IPS DF 19.7 (cell line): ENCODE measurements at places on chromosomes 6 and 20.

DNA sequence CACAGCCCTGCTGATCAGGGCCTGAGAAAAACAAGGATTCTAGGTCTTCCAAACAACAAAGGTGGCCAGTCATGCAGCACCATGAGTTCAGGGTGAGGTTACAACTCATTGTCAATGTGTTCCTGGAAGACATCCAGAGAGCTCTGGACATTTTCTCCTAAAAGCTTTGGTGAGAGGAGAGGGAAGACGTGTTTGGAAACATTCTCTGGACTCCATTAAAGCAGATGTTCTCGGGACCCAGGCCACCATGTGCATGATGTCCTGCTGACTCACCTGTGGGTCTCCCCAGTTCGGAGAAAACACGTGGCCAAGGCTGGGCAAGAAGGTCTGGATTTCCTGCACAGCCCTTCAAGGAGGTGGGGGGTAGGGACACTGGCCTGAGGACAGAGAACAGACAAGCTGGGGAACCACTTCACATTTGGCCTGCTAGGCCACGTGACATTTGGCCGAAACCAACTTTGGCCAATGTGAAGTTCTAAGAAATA is 61.6 kb downstream of the KCNB1 start:
- DNase-seq, result no peak

DNA sequence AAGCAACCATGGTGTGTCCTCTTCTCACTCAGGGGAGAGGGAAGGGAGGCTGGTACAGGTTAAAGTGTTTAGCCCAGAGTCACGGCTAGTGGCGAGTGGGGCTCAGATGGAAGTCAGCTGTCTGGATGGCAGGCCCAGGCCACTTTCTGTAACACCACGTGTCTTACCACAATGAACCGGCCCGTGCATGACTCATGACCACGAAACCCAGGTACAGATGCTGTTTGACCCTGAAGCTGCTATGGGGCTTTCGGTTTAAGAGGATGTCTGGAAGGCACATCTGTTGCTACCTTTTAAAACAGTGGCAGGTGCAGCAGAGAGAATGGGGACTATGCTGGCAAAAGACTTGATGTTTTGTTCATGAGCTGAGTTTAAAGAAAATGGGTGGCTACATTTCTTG is 36.5 kb upstream of the MPC1 start:
- no peak for DNase-seq

- no peak for DNase-seq
These were observed 383.3 kb upstream of the CITED2 start for GRCh38 chr6:139757784-139758183.

- no peak for DNase-seq
These were observed 23.1 kb downstream of the ELOVL2 start for GRCh38 chr6:11021003-11021402.

- no peak for DNase-seq
These were observed 9.1 kb downstream of the LBP start for GRCh38 chr20:38355161-38356012.

DNA sequence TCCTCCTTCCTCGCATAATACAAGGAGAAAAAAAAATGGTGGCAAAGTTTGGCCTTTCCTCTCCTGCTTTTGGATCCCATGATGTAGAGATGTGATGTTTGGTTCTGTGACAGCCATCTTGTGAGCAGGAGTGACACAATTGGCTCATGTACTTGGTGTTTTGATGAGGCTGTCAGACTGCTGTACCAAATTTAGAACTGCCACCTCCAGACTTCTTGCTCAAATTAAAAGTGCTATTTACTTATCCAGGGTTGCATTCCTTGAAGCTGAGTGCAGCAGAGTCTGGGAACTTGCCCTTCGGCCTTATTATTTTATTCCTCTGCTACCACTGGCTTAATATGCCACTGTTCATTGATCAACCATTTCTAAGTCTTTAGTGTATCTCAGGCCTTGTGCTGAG is 21.9 kb downstream of the BCAS1 start:
- no peak for DNase-seq

- no peak for DNase-seq
These were observed 116.6 kb upstream of the DUSP22 start for GRCh38 chr6:175680-176079.

GRCh38 chr6:136113736-136114173 is 136.4 kb downstream of the MTFR2 start:
- DNase-seq, result no peak

GRCh38 chr6:150328744-150329405 is 39.9 kb upstream of the IYD start:
- no peak for DNase-seq

DNA sequence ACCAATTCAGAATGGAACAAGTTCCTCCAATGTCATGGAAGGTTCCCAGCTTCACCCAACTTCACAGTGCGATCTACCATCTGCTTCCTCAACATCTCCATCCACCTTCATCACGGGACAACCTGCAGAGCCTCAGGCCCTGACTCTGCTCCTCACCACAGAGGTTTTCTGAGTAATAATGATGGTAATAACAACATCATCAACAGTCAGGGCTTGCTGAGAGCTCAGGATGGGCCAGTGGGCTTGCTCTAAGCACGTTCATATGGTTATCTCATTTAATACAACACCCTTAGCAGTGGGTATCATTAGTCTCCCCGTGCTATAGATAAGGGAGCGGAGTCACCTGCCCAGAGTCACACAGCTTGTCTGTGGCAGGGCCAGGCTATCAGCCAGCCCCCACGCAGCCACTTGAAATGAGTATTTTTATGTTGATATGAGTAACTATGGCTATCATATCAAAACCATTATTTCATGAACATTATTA is 38.6 kb downstream of the PREX1 start:
- no peak for DNase-seq

- no peak for DNase-seq
These were observed 21.6 kb upstream of the FBXO9 start for GRCh38 chr6:53043581-53043980.

DNA sequence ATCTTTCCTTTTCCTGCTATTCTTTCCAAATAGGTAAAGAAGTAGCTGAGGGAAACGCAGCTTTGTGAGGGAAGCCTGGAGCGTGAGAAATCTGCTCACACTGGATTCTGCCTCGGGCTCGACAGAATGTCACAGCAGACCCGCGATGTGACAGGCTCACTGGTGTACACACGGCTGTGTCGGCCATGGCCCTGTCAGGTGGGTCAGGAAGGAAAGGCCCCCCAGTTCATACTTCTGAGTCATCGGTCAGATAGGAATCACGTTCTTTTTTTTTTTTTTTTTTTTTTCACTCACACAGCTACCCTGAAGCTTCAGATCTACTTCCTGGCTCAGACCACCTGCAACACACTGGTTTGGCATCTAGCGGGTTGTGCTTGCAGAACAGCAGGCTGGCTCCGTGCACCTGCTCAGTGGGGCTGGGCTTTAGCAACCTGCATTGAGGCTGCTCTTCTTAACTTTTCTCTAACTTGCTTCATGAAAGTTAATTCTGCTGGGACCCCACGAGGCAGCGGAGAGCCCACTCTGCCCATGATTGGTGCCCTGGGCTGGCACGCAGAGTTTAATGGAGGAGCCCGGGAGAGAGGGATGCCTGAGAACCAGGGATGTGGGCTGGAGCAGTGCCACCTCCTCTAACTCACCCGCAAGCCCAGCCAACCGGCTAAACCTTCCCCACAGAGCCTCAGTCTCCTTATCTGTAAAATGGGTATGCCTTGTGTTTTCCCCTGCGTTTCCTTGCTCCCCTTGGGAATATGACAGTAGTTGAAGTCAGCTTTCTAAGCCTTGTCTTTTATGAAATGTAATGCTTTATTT is 61.5 kb upstream of the FNDC1 start:
- DNase-seq, result no peak

- DNase-seq, result no peak
These were observed 30.4 kb downstream of the ATXN1 start for GRCh38 chr6:16730738-16731477.

GRCh38 chr6:1070085-1070521 is 241.8 kb upstream of the FOXQ1 start:
- no peak for DNase-seq

DNA sequence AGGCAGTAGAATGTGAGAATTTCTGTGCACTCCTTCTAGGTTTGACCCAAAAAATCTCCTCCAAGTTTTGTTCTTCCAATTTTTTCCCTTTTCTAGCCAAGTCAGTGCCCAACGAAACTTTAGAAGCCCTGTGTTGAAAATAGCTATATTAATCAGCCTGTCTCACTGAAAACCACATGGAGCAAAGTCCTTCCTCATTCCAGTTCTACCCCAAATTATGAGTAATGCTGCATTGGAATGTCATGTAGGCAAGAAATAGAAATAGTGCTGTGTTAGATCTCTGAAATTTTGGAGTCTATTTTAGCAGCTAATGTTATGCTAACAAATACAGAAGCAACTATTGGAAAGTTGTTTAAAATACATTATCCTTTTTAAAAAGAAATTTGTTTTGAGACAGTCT is 725.5 kb downstream of the TBC1D32 start:
- DNase-seq, result no peak

- no peak for DNase-seq
These were observed 998 bp downstream of the BMP2 start for GRCh38 chr20:6768228-6769140.

DNA sequence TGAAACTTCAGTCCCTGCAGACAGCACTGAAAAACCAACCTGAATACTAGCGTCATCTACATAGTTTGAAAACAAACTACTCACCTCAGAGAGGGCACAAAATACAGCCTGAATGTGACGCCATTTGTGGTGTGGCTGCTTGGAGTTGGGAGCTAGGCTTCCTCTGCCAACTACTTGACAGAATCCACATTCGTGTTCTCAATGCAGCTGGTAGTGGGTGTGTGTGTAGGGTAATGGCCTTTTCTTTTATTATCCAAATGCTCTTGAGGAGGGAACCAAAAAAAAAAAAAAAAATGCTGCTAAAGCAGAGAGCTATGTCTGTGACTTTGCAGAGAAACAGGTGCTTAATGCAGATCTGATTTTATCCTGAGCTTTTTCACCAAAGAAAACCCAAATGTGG is 207.8 kb downstream of the OTOR start:
- DNase-seq, result no peak

GRCh38 chr6:12064131-12064530 is 52.0 kb downstream of the HIVEP1 start:
- DNase-seq, result no peak

- DNase-seq, result no peak
These were observed 565.4 kb downstream of the RFPL4B start for GRCh38 chr6:112912416-112913101.

GRCh38 chr6:168825226-168826077 is 384.5 kb downstream of the SMOC2 start:
- no peak for DNase-seq

DNA sequence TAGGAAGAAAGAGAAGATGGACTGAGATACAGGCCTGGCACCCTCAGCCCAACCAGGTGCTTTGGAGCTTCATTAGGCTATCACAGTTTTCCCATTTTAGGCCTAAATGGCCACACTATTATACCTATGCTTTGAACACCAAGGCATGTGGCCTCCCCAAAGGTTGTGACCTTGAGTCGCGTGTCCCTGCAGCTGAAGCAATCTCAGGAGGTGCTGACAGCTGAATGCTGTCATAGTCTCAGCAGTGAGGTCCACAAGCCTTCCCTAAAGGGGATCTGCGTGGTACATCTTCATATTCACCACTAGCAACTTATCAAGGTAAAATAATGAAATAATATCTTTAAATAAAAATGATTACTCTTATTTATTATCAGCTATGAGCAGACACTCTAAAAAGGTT is 707.9 kb upstream of the NRSN1 start:
- no peak for DNase-seq

- DNase-seq, result no peak
These were observed 310.4 kb downstream of the HAO1 start for GRCh38 chr20:7629880-7630279.

DNA sequence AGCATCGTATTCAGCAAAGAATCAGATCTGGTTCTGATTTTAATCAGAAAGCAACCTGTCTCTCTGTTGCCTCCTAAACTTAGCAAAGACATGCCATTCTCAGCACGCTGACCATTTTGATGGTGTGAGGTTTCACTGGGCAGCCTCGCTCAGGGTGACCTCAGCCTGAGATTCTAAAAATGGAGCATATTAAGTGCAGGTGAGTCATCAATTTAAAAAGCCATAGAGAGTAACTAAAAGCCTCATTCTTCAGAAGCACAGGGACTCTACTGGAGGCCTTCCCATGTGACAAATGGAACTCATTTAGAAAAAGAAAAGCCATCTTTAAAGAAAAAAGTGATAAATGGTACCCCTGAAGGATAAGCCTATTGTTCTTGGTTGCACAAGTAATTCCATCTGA is 91.3 kb downstream of the FILIP1 start:
- no peak for DNase-seq

- no peak for DNase-seq
These were observed 9.9 kb upstream of the HEBP2 start for GRCh38 chr6:138393871-138394783.

DNA sequence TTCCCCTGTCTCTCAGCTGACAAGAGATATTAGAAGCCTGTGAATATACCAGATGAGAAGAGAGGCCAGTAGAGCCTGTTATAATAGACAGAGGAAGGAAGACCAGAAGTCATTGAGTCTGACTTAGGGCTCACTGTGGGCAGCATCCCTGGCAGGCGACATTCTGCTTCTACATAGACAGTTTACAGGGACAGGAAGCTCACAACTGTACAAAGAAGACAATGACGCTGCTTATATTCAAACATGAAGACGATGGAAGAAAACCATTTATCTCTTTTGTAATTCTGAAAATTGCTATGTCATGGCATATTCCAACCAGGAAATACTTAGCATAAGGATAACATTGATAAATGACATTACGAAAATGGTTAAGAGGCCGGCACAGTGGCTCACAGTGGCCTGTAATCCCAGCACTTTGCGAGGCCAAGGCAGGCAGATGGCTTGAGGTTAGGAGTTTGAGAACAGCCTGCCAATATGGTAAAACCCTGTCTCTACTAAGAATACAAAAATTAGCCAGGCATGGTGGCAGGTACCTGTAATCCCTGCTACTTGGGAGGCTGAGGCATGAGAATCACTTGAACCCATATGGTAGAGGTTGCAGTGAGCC is 170.9 kb downstream of the UBE3D start:
- no peak for DNase-seq
